ENCODE measurements at places on chromosomes 6 and 20. TPM values are rescaled to one million over a fixed set of nuclear protein-coding genes. Genes with fewer than 3 reads are reported as not detected.
A peak's percentile ranks its signal among the peaks of the same experiment; 100 is the strongest.

DNA sequence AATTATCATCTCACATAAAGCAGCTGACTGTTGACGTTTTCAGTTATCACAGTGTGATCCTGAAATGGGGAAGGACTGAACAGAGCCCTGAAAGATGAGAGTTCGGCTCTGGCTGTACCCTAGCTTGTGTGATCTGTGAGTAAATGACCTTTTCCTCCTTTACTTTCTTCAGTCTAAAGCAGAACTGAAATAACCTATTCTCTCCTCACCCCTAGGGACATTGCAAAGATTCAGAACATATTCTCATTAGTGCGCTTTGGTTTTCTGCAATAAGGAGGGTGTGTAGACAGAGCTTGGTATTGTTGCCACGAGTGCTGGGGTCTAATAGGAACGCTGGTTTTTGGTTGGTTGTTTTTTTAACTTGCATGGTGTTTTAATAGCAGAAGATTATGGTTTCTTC, 16.7 kb downstream of the FARS2 start:
- DNase-seq: no peak

- peak; percentile 87 for DNase-seq
Observed at GRCh38 chr20:54624706-54625390, 149.5 kb downstream of the DOK5 start.

DNA sequence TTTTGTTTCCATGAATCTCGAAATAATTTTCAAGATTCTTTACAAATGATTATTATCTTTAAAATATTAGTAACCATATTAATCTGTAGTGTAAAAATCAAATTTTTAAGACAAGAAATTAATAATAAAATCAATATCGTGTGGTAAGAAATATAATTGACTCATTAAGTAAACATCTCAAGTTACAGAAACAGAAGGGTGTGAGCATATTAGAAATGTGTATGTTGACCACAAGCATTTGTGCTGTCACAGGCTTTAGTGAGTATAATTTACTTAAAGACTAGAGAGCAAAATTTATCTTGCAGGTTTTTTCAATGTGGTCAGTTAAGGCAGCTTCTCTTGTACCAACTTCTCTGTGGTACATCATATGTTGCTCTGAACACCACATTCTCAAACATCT, 566.5 kb upstream of the IRAK1BP1 start:
- no peak for DNase-seq

The DLK2 gene
- polyA plus RNA-seq: 1.5 TPM

The ENPP5 gene
- polyA plus RNA-seq: 3.8 TPM

Data from muscle of arm (tissue), 14 donors.